HS-5 (cell line): ENCODE measurements at places on chromosomes 12 and 14.
A peak's percentile ranks its signal among the peaks of the same experiment; 100 is the strongest.

GRCh38 chr14:65164068-65164824 is 61.9 kb upstream of the MAX start:
- DNase-seq = peak; percentile 24

- DNase-seq = no peak
Observed at GRCh38 chr14:92461891-92462290, 51.7 kb upstream of the RIN3 start.

GRCh38 chr14:102661614-102662013 is 69.2 kb downstream of the RCOR1 start:
- DNase-seq = no peak

DNA sequence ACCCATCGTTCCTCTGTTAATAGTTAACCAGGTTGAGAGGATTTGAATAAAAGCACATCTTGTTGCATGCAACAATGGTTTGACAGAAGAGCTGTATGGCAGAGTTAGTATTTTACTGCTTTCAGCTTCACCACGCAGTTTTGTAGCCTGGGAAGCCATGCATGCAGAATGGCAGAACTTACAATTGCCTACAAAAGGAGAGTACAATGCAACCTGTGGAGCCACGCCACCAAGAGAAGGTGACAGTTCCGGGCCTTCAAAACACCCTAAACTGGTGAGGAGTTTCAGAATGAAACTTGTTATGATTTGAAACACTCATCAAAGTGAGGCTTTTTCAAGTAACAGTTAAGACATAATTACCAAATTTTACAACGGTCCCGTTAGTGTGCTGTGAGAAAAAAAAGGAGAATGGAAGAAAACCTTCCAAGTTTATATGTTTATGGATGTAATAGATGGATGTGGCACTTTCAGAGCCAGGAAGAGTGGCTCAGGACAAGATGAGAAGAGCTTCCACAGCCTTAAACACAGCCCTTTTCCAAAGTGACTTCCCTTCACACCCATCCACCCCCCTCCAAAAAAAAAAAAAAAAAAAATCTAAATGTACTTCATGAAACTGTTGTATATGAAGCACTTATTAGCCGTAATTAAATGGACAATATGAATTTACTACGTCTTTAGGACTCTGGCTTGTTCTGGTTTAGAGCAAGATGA is 158.7 kb downstream of the EGLN3 start:
- no peak for DNase-seq

GRCh38 chr12:81440001-81440400 is 319.1 kb downstream of the PPFIA2 start:
- DNase-seq = no peak

DNA sequence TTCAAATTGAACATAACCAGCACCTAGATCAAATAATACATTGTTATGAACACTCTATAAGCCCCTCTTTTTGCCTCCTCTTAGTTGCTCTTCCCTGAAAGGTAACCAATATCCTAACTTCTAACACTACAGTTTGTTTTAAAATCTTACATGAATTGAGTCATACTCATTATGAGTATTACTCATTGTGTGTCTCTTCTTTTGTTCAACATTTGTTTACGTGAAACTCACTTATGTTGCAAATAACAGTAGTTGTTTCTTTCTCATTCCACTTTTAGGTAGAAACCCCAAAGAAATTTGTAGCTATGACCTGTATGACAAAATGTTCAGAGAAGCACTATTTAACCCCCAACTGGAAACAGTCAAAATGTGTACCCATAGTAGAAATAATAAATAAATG is 6.6 kb downstream of the LRRC9 start:
- DNase-seq = no peak

GRCh38 chr12:27733052-27733656 is 22.5 kb downstream of the MRPS35 start:
- peak; percentile 26 for DNase-seq

DNA sequence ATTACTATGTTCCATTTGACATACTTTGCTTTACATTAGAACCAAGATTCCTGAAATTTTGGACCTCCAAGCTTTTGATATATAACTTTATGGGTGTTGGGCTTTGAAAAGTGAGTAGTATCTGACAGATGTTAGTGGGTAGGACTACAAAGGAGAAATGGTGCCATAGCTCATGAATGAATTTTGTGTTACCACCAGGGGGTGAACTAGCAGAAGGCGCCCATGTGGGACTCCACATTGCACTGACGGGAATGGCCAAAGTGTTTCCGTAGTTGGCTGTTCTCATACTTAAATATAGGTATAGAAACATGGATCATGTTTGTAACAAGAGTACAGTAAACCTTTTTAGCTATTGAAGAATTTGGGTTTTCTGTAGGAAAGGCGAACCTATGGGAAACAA is 337.5 kb downstream of the FLRT2 start:
- DNase-seq = no peak

GRCh38 chr14:31326111-31326510 is 94.2 kb downstream of the HEATR5A start:
- DNase-seq = peak; percentile 9

- no peak for DNase-seq
Observed at GRCh38 chr14:52852810-52853521, 61.6 kb upstream of the GNPNAT1 start.

DNA sequence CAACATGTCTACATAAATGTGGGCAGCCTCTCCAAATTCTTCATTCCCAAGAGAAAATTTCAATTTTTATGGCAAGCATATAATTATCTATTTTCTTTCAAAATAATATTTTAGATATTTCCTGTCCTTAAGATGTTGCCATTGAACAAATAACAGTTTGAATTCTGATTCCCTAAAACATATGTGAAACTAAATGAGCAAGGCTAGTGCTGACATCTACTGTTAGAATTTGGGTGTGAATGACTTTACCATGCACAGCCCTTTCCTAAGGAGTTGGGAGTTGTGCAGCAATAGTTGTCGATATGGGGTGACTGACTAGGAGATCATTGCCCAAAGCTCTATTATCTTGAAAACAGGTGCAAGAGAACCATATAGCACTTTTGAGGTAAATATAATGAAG is 108.2 kb upstream of the SLC38A4 start:
- no peak for DNase-seq

GRCh38 chr14:105862581-105863239 is 336.3 kb downstream of the TMEM121 start:
- no peak for DNase-seq
